ENCODE measurements at places on chromosomes 6 and 20.

DNA sequence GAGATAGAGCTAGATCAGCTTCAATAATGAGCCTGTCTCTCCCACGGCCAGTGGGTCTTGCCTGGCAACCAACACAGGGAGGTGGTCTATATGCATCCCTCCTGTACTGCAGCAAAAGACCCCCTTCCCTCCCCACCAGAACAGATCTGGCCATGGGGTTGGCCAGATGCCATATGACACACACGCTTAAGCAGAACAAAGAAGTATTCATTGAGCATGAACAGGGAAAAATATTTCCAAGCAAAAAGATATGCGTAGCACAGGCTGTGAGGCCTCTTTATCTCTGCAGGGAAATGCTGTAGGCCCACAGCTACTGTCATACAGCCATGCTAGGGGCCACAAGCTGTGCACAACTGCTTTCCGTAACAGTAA, 73.4 kb upstream of the NRSN1 start:
- DNase-seq: no peak

DNA sequence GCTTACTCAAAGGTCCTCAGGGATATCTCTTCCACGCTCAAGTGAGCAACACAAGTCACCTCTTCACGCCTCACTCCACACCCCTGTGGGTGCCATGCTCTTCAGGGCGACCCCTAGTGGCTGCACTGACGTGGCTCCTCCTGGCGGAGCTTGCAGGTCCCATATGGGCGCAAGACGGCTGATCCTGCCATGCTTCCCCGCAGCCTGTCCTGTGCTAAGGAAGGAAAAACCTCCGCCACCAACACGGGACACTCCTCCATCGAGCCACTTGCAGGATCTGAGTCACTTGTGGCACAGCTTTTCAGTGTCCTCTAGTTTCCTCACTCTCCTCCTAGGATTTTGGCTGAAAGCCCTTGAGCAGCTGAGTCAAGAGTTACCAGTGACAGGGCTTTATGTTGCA, 90.7 kb downstream of the KHDC1L start:
- peak; percentile 27 for DNase-seq

DNA sequence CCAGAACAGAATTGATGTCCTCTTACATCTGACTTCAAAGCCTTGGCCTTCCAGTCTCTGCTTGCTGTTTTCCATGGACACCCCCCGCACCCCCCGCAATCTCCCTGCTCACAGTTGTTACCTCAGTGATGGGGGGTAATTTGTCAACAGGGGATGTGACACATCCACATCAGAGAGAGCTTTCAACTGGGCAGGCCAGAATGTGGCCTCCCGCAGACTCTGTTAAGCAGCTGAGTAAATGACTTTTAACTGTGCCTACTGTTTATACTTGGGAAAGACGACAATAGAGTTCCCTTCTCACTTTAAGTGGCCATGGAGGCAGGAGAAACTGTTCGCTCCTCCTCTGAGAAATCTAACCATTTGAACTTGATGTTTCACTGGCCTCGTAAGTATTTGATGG, 51.0 kb downstream of the TXNDC5 start:
- DNase-seq: no peak

DNA sequence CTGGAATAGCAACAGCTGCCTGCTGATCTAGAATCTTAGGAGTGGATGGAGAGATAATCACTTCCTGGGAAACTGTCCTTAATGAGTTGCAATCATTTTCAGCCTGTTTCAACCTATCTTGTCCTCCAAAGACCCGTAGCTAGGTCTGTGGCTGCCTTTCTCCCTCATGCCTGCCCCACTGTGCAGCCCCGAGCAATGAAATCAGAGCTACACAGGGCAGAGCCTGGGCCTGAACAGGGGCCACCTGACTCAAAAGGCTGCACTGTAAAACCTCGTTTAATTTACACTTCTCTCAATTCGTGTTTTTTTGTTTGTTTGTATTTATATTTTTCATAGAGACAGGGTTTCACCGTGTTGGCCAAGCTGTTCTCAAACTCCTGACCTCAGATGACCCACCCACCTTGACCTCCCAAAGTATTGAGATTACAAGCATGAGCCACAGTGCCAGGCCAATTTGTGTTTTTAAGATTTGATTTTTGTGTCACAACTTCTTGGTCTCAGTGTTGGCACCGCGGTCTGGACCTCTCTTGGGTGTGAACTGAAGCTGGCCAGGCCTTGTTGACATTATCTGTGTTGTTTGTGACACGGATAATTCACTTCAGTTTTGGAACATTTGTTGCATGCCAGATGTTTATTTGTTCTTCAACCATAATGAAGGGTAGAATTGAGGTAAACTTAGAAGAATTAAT, 21.5 kb downstream of the GGTLC1 start:
- DNase-seq: no peak

GRCh38 chr20:38241201-38241600, 19.3 kb downstream of the KIAA1755 start:
- DNase-seq: no peak

DNA sequence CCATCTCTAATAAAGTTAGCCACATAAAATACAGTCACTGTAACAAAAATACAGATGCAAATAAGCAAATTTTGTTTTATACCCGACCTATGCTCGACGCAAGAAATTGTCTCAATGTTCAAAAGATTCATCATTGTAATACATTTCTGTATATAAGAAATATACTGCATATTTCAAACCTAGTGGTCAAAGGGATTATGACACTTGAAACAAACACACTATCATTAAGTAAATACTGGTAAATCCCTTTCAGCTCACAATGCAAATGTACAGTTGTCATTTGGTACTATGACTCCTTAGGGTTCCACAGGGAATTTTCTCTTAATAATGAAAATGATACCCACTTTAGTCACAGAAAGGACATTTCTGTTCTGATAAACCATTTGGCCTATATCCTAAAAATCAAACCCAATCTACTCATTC, 2.2 kb downstream of the HIVEP2 start:
- peak; percentile 81 for DNase-seq

DNA sequence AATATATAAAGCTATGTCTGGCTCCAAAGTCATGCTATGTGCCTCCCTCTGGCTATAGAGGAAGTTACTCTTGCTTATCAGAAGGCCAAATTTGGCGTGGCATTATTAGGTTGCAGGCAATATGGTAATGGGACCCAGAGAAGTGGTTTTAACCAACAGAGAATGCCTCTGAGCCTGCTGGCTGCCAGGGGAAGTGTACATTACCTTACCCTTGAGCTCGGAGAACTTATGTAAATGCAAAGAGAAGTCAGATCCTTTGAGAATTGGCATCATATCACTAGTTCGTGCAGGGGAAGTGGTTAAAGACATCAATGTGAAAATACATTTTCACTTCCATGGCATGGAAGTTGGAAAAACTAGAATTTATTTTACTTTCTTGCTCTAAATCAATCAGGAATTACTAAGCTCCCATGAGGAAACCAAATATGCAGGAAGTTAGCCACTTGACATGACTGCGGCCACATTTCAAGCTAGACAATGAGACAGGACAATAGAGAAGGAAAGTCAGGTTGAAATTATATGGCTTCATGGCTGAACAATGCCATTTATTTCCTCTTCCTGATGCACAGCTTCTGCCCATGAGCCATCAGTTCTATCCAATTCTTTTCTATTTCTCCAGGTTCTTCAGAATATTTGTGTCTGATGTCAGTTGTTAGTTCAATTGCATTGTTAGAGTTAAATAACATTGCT, 134.0 kb upstream of the PHACTR1 start:
- DNase-seq: peak; percentile 47

GRCh38 chr6:85798931-85799652, 156.4 kb upstream of the SYNCRIP start:
- DNase-seq: no peak

- DNase-seq: no peak
Measured at GRCh38 chr6:137036566-137037300, 8.0 kb downstream of the IL20RA start.

DNA sequence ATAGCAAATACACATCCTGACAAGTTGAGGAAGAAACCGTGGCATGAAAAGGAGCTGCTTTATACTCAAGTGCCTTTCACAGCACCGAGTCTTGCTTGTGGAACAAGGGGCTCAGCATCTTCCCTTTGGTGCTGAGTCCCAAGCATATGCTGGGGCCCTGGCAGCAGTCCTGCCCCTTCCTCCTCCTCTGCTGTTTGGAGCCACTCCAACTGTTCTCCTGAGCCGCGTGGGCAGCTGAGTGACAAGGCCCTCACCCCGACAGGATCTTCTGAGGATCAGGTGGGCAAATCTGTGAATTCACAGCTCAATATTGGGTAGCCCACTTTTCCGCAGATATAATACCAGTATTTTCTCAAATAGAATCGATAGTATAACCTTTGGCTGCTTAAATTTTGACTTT, 24.7 kb downstream of the DACT2 start:
- no peak for DNase-seq

- DNase-seq: no peak
Measured at GRCh38 chr6:20866935-20867703, 332.9 kb downstream of the CDKAL1 start.

DNA sequence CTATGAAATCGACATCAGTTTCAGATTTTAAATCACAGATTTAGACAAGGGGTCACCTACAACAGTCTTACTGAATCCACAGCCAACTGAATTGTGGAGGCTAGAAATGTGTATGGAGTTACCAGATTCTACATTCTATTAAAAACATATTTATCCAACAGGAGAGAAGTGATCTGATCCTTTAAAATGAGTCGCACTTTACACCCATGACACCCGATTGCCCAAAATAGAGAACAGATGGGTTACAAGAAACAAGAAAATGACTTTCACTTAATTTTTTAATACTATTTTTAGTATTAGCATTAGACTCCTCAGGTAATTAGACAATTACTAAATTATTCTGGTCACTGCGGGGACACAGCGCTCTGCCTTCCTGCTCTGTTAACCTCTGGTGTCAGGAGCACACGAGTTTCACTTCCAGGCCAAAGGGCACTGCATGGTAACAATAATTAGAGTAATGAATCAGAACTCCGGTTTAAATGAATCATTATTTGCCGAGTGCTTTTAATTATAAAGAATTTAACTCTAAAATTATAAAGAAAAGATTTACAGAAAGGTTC, 108.6 kb downstream of the ATP9A start:
- DNase-seq: no peak

All from hematopoietic multipotent progenitor cell treated with erythropoietin and hydrocortisone succinate and interleukin-3 and kit ligand, for 4 days (in vitro differentiated cells).